ENCODE measurements at places on chromosomes 6 and 20.

DNA sequence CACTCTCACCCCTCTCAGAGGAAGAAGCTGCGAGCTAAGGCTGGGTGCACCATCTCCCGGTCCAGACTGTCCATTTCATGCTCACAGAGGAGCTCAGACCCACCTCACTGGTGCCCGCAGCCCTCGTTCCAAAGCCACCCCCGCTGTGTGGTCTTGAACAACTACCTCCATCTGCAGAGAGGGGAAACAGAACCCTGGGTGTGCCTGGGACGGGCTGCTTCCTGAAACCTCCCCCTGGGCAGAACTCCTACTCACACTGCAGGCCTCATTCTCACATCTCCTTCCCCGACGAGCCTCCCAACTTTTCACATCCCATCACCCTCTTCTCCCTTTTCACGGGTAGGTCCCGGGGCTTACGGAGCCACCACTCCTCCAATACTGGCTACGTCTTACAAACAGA, 18.1 kb downstream of the PMEPA1 start:
- H3K36me3 ChIP-seq: no peaks in the 10 kb centered on the region
- DNase-seq: no peak
- peaks cover 13% of the 10 kb centered on the region for H3K27me3 ChIP-seq

GRCh38 chr6:37375376-37375775, 21.6 kb downstream of the RNF8 start:
- H3K4me1 ChIP-seq: no peaks in the 10 kb centered on the region
- no peak for DNase-seq
- H3K36me3 ChIP-seq: peaks cover 24% of the 10 kb centered on the region

GRCh38 chr20:50788045-50788991, 6.5 kb upstream of the BCAS4 start:
- H3K4me3 ChIP-seq: no peak overlapping the region
- no peak for DNase-seq
- H3K36me3 ChIP-seq: no peaks in the 10 kb centered on the region
- H3K4me1 ChIP-seq: peaks cover 14% of the 10 kb centered on the region

DNA sequence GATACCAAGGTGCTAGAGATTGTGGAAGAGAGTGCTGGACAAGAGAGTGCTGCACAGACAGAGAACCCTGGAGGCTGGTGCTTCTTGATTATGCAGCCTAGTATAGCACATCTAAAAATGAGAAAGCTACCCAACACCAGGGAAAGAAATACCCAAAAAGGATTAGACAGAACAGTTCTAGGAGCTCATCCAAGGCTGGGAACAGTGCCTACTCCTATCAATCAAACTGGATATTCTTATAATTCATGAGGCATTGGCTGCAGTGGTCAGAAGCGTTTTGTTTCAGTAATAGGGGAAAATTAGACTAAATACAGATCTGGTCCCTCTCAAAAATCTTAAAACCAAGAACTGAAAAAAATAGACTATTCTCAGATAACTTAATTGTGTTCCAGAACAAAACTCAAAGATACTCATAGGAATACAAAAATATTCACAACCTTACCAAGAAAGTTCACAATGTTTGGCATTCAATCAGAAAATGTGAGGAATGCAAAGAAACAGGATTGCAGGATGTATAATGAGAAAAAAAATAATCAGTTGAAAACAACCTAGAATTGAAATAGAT, 222.9 kb downstream of the EPHA7 start:
- H3K27ac ChIP-seq: no peak overlapping the region
- DNase-seq: no peak
- no peaks in the 10 kb centered on the region for H3K4me1 ChIP-seq
- no peak overlapping the region for H3K4me3 ChIP-seq
- no peaks in the 10 kb centered on the region for H3K27me3 ChIP-seq

DNA sequence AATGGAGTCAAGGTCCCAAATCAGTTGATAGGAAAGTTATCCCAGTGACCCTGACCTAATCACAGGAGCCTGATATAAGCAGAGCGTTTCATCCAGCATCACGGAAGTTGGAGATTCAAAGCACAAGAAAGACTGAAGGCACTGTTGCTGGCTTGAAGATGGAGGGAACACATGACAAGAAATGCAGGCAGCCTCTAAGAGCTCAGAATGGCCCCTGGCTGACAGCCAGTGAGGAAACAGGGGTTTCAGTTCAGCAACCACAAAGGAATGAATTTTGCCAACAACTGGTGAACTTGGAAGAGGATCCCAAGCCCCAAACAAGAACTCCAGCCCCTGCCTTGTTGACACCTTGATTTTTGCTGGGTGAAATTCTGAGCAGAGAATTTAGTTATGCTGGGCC, 778.5 kb downstream of the MAFB start:
- no peak overlapping the region for H3K27ac ChIP-seq
- H3K4me1 ChIP-seq: no peaks in the 10 kb centered on the region
- H3K27me3 ChIP-seq: no peaks in the 10 kb centered on the region
- H3K36me3 ChIP-seq: no peaks in the 10 kb centered on the region
- DNase-seq: no peak
- H3K4me3 ChIP-seq: no peak overlapping the region

- H3K27ac ChIP-seq: no peak overlapping the region
- no peak for DNase-seq
- peaks cover 2% of the 10 kb centered on the region for H3K4me1 ChIP-seq
- H3K4me3 ChIP-seq: no peak overlapping the region
- H3K36me3 ChIP-seq: peaks cover 30% of the 10 kb centered on the region
Observed at GRCh38 chr6:99560668-99561067, 7.8 kb downstream of the CCNC start.

DNA sequence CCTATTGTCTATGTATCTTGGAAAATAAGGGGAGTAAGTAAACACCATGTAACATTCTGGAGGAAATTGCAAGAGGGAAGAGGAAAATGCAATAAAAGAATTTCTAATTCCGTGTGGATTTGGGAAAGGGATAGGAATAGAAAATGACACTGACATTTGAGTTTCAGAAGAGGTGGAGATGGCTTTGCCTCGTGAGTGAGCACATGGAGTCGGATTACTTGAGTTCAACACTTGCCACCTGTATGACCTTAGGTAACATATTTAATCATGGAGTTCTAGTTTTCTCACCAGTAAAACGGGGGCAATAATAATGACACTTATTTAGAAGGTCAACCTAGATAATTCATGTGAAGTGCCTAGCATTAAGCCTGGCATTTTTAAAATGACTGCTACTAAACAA, 10.8 kb upstream of the PBOV1 start:
- peaks cover 7% of the 10 kb centered on the region for H3K27me3 ChIP-seq
- no peak overlapping the region for H3K4me3 ChIP-seq
- H3K36me3 ChIP-seq: no peaks in the 10 kb centered on the region
- no peaks in the 10 kb centered on the region for H3K4me1 ChIP-seq
- H3K27ac ChIP-seq: no peak overlapping the region

DNA sequence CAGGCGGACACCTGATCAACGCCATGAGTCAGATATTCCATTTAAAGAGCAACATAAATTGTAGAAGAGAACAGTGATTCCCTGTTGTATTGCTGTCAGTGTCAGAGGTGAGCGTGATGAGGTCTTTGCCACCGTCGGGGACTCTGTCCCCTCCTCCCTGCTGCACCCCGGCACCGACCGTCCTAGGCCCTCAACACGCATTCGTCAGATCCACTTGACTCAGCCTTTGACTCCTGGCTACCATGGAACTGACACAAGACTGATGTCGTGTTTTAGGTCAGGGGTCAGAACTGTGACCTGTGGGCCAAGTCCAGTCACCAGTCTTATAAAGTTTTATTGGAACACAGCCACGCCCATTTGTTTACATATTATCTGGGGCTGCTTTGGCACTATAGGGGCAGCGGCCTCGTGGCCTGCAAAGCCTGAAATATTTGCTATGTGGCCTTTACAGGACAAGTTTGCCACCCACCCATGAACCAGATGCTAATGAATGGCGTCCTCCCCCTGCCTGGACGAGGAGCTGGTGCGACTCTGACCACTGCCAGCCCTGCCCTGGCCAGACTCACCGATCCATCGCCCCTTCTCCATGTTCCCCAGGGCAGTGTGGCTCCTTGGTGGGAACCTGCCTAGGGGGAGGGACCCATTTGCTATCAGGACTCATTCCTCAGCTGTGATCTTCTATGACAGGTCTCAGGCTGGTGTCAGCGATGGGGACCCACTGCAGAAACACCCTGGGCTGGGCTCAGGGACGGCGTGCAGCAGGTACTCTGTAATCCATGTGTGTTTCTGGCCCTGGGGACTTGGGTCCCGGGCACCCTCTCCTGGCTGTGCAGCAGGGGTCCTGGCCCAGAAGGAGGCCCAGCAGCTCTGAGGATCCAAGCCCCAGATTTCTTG, 37.5 kb upstream of the PHACTR3 start:
- peaks cover 6% of the 10 kb centered on the region for H3K4me1 ChIP-seq
- DNase-seq: no peak
- H3K36me3 ChIP-seq: no peaks in the 10 kb centered on the region

- peaks cover 73% of the 10 kb centered on the region for H3K4me1 ChIP-seq
- peak overlapping the region; percentile 73 for H3K27ac ChIP-seq
- no peaks in the 10 kb centered on the region for H3K27me3 ChIP-seq
- no peak overlapping the region for H3K4me3 ChIP-seq
- DNase-seq: no peak
Observed at GRCh38 chr6:16472349-16473069, 234.1 kb downstream of the GMPR start.

- H3K4me1 ChIP-seq: peaks cover 49% of the 10 kb centered on the region
- DNase-seq: no peak
- H3K36me3 ChIP-seq: peaks cover 51% of the 10 kb centered on the region
- no peak overlapping the region for H3K27ac ChIP-seq
- H3K27me3 ChIP-seq: no peaks in the 10 kb centered on the region
- no peak overlapping the region for H3K4me3 ChIP-seq
Observed at GRCh38 chr6:127914240-127914639, 13.4 kb upstream of the THEMIS start.

DNA sequence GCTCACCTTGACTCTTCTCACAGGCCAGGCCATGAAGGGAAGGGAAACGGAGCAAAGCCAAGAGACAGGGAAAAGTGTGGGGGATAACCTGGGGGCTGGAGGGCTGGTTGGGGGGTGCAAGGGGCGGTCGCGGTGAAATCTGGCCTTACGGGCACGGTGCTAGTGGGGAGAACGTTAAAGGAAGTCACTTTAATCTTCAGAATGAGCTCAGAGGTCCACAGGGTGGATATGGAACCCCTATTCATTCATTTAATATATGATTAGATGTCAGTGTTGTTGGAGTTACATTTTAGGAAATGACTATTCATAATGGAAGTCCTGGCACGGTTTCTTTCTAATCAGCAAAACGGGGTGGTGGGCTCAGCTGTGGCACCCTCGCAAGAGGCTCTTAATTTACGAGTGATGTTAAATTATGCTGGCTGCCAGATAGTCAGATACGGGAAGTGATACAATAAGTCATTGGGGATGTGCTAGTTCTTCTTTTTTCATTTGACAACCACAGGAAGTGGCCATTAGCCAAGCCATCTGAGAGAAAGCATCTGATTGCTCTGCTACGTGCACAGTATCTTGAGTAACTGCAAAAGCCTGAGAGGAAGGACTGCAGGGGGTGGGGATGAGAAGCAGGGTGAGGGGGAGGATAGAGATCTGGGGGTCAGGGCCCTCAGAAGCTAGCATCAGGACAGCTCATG, 253.0 kb downstream of the QKI start:
- DNase-seq: no peak
- H3K27me3 ChIP-seq: no peaks in the 10 kb centered on the region
- H3K4me1 ChIP-seq: peaks cover 7% of the 10 kb centered on the region
- H3K36me3 ChIP-seq: no peaks in the 10 kb centered on the region
- H3K4me3 ChIP-seq: no peak overlapping the region
- H3K27ac ChIP-seq: no peak overlapping the region

- H3K4me1 ChIP-seq: peaks cover 67% of the 10 kb centered on the region
- DNase-seq: no peak
- no peak overlapping the region for H3K4me3 ChIP-seq
Observed at GRCh38 chr6:111975466-111975865, 78.4 kb upstream of the CCN6 start.

DNA sequence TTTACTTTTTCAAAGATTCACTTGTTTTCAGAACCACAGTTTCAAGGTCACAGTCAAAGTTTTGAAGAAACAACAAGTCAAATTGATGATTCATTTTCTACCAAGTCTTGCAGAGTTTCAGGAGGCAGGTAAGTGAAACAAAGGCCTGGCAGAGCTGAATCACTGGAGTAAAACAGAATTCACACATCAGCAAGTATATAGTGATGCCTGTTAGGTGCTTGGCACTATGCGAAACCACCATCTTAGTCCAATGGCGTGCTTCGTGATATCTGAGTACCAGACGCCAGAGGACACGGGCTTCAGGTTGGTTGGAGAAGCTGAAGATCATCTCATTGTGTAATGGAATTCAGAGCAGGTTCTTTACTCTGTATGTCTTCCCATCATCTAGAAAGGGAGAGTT, 75.9 kb downstream of the RTN4IP1 start:
- no peaks in the 10 kb centered on the region for H3K4me1 ChIP-seq
- no peak for DNase-seq
- no peaks in the 10 kb centered on the region for H3K27me3 ChIP-seq
- H3K4me3 ChIP-seq: no peak overlapping the region
- peaks cover 55% of the 10 kb centered on the region for H3K36me3 ChIP-seq
- peak overlapping the region; percentile 24 for H3K27ac ChIP-seq

- peak; percentile 14 for DNase-seq
- H3K27me3 ChIP-seq: no peaks in the 10 kb centered on the region
- H3K4me3 ChIP-seq: no peak overlapping the region
- H3K36me3 ChIP-seq: peaks cover 24% of the 10 kb centered on the region
Observed at GRCh38 chr20:17620371-17621228, 50.7 kb downstream of the DSTN start.

- no peaks in the 10 kb centered on the region for H3K36me3 ChIP-seq
- no peaks in the 10 kb centered on the region for H3K4me1 ChIP-seq
- no peak overlapping the region for H3K4me3 ChIP-seq
Observed at GRCh38 chr20:46670585-46671584, 18.4 kb downstream of the TP53RK start.

- H3K27ac ChIP-seq: no peak overlapping the region
- no peaks in the 10 kb centered on the region for H3K36me3 ChIP-seq
- no peaks in the 10 kb centered on the region for H3K27me3 ChIP-seq
- no peak for DNase-seq
- H3K4me3 ChIP-seq: no peak overlapping the region
Observed at GRCh38 chr6:164345327-164345726, 930.8 kb downstream of the QKI start.

- peaks cover 16% of the 10 kb centered on the region for H3K4me1 ChIP-seq
- no peak for DNase-seq
- H3K27ac ChIP-seq: no peak overlapping the region
- no peaks in the 10 kb centered on the region for H3K27me3 ChIP-seq
- no peak overlapping the region for H3K4me3 ChIP-seq
Observed at GRCh38 chr20:58287638-58288037, 21.9 kb upstream of the RAB22A start.

DNA sequence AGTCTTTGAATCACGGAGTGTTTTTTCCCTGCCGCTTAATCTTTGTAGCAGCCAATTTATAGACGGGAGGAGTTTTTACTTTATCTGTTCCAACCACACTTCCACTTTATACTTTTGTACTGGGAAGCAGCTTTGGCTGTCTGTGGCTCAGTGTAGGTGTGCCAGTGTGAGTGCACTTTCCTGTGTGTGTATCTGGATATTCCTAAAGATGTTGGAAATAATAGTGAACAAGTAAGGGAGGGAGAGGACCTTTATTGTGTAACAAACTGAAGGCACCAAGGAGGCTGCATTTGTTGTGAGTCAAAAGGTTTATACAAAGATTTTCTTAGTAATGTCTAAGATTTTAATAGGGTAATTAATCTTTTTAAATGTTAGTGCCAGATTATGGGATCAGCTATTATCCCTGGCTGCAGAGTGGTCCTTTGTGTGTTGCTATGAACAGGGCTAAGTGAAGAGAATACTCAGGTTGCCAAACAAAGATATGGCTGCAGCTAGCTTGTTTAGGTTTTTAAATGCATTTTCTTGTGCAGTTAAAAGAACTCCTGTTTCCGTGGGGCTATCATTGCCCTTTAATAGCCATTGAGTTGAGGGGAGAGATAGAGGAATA, 226.3 kb downstream of the RNF144B start:
- no peaks in the 10 kb centered on the region for H3K36me3 ChIP-seq
- no peak overlapping the region for H3K27ac ChIP-seq
- H3K27me3 ChIP-seq: no peaks in the 10 kb centered on the region
- DNase-seq: no peak

Measured in activated naive CD4-positive, alpha-beta T cell treated with anti-CD3 and anti-CD28 coated beads, Interleukin-2, amount 10 ng/mL, durations not matched to agents 7 days and 5 days (primary cell).